ENCODE measurements at places on chromosomes 1 and 21.

- no peak for DNase-seq
These were observed 19.6 kb downstream of the CDC42BPA start for GRCh38 chr1:227298512-227299240.

GRCh38 chr1:64038965-64039364 is 164.5 kb upstream of the UBE2U start:
- no peak for DNase-seq

- no peak for DNase-seq
These were observed 8.4 kb downstream of the CFAP126 start for GRCh38 chr1:161359291-161359690.

DNA sequence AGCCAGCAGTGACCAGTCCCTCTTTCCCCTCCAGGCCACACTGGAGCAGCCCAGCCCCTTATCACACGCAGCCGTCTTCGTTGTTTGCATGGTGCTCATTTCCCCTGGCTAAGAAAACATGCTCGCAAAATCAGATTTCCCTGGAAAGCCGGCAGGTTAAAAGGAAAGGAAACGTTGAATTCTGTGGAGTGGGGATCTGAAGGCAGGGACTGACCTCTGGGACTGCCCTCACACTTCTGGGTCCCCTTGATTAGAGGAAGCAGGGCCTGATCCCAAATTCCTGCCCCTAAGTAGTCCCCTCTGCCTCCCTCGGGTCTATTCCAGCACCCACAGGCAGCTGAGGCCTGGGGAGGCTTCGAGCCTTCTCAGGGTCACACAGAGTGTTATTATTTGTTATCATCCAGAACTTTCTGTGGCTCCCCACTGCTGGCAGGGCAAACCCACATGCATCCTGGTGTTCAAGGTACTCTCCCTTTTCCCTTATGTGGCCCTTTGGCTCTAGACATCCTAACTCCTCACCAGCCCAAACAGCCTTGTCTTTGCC is 125.2 kb upstream of the ZBTB40 start:
- no peak for DNase-seq

- no peak for DNase-seq
These were observed 3.1 kb downstream of the VPS26C start for GRCh38 chr21:37263827-37264600.

- DNase-seq = no peak
These were observed 551.5 kb downstream of the LMO4 start for GRCh38 chr1:87880098-87880760.

DNA sequence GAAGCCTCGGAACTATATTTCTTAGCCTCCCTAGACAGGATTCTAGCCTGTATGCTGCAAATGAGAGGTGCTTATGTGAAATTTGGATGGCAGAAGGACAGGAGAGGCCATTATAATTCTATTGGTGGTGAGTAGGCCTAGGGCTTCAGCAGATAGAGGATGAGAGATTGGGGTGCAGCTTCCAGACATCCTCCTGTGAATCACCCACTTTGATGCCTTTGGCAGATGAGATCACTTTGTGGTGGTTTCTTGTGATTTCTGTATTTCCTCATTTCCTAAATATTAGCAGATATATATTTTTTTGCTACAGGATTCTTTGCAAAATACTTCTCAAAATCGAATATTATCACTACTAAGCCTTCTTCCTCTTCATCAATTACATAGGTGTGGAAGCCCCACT is 37.3 kb downstream of the MFSD2A start:
- DNase-seq = no peak

DNA sequence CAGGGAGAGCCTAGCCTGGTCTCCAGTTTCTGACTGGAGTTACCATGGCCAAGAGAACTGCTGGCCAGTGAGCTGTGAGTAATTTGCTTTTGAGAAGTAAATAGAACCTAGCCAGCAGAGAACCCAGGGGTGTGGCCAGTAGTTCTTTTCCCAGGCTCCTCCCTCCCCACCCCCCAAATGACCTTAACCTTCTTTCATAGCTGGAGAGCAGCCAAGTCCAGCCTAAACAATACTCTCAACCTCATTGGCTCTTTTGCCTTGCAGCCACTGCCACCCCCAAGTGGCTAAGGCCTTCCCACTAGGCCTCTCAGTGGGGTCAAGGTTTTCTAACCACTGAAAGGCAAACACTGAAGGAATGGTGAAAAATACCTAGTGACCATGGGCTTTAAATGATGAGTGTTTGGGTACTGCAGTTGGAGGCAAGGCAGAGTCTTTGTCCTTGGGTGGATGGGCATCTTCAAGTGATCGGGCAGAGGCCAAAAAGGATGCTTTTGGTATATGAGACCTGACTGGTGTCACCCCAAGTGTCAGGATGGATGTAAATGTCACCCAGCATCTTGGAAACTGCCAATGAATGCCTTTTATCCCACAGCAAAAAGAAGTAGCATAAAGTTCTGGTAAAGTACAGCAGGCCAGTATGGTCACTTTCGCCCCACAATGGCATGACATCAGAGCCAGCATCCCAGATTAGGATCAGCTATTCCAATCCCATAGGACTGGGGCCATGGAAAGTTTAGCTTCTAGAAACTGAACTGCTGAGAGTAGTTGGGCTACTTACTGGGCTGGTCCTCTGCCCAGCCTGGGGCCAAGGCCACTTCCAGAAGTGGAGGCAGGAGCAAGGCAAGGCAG is 3.5 kb upstream of the PIGV start:
- no peak for DNase-seq

GRCh38 chr1:38038861-38039260 is 7.7 kb downstream of the POU3F1 start:
- DNase-seq = no peak

- no peak for DNase-seq
These were observed 1719.5 kb downstream of the MRPL39 start for GRCh38 chr21:23887725-23888306.

DNA sequence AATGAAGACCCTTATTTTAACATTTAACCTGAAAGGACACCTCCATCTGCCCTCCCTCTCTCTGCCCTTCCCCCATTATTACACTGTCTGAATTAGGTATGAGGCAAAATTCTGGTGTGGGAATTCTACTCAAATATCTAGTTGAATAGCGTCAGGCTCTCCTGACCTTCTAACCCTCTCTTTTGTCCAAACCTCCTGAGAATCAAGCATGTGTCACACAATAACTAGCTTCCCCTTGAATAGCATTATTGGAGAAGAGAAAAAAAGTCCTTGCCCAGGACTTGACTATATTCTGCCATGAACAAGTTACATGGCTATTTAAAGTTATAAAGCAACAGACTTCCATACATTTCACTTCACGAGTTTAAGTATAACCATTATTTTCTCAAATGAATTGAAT is 35.5 kb downstream of the USH2A start:
- DNase-seq = no peak

- no peak for DNase-seq
These were observed 101.2 kb downstream of the NFIA start for GRCh38 chr1:61183471-61184039.

DNA sequence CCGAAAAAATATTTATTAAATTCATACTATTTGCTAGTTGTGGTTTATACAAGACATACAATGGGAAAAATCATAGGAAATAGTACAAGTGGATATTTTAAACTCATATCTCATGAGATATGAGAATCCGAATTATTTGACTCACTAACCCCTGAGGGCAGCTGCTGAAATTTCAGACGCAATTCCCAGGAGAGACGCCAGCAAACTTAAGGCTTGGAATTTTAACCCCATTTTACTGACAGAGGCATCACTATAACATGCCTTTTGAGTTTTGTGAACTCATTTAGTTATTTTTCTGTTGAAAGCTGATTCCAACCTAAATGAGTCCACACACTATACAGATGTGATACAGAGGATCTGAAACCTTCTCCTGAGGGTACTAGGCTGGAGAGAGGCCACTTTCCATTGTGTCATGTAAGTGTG is 5.9 kb upstream of the MROH9 start:
- no peak for DNase-seq

DNA sequence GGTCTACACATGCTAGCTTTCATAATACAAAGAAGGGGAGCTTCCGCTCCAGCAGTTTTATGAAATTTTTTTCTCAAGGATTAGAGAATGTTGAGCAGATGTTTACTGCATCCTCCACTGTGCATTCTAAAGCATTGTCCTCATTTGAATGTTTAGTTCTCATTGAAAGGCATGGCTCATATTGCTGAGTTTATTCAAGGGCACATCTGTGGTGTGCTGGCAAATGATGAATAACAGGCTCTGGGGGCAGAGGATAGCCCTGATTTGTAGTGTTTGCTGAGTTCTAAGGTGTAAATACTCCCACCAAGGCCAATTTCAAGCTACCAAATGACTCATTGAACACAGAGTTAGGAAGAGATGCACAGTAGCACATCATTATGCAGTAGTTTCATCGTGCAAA is 303.2 kb upstream of the FAM78B start:
- no peak for DNase-seq

Data from T-helper 22 cell (primary cell).